Activated T-helper 1 cell treated with anti-CD3 and anti-CD28 coated beads, Interleukin-2, amount 50 U/mL, for 16 hours (primary cell): ENCODE measurements at places on chromosomes 6 and 20.

GRCh38 chr20:17431621-17432364 is 99.4 kb downstream of the BFSP1 start:
- DNase-seq: no peak

- DNase-seq: no peak
These were observed 22.8 kb downstream of the OR2J3 start for GRCh38 chr6:29130644-29131043.

DNA sequence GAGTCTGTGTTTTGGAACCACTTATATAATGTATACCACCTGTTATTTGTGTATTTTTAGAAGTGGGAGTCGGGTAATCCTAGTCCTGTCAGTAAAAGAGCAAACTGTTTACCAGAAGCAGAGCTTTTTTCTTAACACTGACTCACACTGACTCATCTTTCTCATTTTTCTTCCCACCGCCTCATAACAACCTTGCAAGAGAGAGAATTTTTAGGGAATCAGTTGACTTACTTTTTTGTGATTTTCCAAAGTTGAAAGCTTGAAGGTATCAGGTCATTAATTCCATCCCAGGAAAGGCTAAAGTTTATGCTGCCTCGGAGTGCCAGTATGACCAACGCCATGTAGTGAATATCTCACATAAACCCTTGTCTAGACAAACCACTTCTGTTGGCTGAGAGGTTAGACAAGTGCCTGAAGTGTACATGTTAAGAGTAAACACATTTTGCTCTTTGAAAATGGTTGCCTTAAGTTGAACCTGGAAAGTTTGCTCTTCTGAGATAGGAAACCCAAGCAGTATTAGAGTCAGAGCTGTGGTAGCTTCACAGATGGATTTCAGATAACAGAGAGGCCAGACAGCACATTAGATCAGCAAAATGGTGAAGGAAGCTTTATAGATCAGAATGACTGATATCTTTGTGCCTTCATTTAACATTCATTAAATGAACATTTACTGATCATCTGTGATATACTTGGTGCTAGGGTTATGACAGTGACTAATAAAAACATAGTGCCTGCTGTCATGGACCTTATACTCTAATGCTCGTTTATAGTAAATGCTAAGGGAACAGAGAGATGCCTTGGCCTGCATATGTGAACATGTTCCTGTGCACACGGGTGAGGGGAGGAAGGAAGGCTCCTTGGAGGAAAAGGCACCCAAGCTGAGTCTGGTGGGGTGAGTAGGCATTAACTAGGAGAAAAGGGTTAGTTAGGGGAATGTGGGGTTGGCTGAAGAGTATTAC is 29.1 kb upstream of the PKIG start:
- no peak for DNase-seq

DNA sequence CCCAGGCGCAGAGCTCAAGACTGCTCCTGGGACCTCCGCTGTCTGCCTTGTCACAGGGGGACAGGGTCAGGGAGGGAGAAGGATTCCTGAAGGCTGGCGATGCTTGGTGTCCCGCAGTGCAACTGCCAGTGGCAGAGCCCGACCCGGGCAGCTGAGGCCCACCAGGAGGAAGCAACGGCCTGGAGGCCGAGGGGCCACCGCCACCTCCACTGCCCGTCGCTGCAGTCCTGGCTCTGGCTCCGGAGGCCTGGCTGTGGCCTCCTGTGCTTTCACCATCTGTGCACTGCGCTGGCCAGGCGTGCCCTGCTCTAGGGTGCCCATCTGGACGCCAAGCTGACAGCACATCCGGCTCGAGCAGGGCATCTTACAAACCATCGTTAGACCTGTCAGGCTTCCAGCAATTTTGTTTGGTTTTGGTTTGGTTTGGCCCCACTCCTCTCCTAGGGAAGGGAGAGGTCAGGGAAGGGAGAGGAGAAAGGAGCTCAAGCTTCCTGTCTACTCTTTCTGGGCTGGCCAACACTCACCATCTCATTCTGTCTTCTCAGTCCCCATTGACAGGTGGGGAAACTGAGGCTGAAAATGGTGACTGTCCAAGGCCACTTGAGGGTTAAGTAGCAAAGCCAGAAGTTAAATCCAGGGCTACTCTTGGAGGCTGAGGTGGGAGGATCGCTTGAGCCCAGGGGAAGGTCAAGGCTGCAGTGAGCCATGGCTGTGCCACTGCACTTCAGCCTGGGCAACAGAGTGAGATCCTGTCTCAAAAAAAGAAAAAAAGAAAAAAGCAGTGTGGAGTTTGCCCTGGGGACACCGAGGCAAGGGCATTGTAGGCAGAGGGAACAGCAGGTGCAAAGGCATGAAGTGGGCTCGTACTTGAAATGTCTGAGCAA is 37.7 kb upstream of the NOL4L start:
- DNase-seq: no peak

GRCh38 chr20:19692685-19693119 is 65.4 kb upstream of the RIN2 start:
- peak; percentile 2 for DNase-seq

DNA sequence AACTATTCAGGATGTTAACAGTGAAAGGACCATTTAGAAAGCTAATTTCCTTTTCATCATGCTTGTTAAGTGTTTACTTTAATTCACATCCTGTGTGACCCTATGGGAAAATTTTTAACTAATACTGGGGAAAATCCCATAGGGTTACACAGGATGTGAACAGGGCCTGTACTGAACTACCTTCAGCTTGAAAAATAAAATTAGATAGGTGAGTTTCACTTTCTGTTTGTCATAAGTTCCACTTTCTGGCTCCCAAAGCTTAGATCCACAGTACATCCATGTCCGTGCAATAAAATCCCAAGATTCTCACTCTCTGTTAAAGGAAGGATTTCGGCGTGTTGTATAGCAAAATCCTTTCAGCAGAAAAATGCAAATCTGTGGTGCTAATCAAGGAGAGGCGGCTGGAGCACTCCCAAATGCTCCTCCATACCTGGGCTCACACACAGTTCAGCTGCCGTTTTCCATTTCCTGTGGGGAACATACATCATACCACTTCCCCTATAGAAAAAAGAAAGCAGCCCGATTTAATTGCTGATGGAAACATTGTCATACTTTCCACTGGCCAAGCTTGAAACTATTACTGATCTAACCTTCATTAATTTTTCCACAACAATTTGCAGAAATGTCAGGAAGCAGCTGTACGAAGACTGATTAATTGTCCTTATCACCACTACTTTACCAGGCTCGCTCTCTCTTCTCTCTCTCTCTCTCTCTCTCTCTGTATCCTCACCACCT is 125.2 kb downstream of the HIVEP2 start:
- no peak for DNase-seq

DNA sequence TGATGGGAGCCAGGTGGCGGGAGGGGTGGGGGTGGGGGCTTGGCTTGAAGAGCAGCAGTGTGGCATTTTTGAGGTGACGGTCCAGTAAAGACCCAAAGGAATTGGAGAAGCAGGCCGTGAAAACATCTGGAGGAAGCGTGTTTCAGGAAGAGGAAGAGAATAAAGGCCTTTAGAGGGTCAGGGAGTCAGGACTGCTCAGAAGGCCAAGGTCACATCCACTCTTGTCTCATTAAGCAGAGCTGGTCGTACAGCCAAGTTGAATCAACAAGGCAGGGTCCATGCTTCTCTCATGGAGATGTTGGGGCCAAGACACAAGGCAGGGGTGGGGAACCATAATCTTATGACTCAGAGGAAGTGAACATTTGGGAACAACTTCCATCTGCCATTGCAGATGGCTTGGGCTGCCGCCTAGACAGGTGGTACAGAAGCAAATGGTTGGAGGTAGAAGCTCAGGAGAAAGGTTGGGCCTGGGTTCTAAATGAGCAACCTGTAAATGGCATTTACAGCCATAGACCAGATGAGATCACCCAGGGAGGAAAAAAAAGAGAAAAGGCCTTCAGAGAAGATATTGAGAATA is 179.6 kb downstream of the TTLL2 start:
- DNase-seq: no peak

DNA sequence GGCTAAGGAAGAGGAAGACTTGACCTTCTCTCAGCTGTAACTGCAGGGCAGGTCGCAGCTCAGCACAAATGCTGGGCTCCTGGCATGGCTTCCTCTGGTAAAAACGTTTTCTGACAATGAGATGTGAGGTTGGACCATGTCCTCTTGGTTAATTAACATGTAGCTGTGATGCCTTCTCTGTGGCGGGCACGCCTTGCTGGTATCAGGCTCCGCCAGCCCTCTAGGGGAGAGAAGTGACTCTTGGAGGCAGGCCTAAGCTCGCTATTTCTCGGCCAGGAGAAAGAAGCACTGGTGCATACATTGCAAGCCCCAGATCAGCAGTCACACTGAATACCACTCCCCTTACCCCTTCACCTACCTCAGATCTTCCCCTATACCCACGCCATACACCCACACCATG is 65.0 kb downstream of the QRSL1 start:
- DNase-seq: no peak

DNA sequence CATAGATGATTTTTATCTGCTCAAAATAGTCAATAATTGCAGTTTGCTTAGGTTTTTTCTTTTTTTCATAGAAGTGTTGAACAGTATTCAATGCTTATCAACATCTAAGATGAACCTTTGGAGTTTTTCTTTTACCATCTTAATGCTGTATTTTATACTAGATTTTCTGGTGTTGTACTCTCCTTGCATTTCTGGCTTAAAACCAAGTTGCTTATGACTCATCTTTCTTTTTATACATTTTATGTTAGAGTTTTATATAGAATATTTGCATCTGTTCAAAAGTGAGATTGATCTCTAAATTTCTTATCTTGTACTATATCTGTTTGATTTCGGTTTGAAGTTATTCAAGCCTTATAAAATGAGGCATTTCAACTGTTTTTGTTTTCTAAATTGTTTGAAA is 232.5 kb downstream of the RFPL4B start:
- DNase-seq: no peak

DNA sequence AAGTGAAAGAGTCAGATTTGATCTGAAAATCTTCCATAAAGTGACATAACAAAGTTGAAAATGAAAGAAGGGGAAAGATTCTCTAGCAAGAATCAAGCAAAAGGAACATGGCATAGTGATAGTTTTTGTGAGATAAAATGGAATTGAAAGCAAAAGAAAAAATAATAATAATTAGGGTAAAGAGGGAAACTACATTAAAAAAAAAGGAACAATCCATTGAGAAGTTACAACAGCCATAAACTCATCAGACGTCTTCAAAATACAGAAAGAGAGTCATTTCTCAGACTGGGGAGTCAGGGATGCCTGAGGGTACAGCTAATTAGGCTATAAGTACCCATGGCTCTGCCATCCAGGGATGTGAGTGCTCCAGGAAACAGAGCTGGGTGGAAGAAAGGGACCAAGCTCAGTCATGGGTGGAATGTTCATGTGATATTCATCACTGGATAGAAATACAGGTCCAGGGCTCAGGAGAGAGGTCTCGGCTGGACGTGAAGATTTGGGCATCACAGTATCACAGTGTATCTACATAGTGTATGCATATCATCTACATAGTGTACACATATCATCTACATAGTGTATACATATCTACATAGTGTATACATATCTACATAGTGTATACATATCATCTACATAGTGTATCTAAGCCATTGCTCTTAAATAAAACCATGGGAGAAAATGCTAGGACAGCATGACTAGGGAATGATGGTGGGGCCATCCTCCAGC is 29.4 kb downstream of the DUSP22 start:
- DNase-seq: no peak

- DNase-seq: no peak
These were observed 101.6 kb downstream of the DLL1 start for GRCh38 chr6:170189236-170189635.

DNA sequence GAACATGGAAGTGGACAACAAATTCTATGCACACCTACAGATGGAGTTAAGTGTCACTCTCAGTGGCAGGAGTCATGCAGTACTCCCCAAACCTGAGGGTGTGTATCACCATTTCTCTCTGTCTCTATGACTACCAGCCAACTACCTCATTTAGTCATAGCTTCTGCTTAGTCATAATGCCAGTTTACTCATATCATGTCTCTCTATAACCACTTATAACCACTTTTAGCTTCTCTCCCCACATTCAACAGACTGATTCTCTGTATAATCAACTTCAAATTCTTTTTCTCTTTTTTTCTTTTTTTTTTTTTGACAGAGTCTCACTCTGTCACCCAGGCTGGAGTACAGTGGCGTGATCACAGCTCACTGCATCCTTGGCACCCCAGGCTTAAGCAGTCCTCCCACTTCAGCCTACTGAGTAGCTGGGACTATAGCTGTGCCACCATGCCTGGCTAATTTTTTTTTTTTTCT is 13.8 kb upstream of the GTF3C6 start:
- DNase-seq: no peak

- peak; percentile 72 for DNase-seq
These were observed 12.5 kb downstream of the PRDM1 start for GRCh38 chr6:106098383-106099234.

GRCh38 chr20:15333170-15333569 is 995.8 kb upstream of the FLRT3 start:
- DNase-seq: no peak

GRCh38 chr20:56974499-56975250 is 291.8 kb downstream of the BMP7 start:
- DNase-seq: no peak

DNA sequence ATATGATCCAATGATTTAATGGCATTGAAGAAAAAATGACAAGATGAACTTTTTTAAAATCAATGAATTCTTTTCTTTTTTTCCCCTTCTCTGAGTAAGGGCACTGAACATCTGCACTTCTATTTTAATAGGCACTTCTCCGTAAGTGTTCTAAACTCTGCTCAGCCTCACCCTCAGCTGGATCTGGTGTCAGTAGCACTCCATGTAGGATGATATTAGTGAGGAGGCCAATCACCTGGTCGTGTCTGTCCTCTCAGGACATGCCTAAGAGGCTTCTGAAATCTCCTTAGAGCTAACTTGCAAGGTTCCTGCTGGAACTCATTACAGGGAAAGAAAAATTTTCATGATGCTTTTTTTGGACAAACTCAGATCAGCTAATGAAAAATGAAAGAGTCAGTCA is 148.6 kb upstream of the MLIP start:
- DNase-seq: no peak

DNA sequence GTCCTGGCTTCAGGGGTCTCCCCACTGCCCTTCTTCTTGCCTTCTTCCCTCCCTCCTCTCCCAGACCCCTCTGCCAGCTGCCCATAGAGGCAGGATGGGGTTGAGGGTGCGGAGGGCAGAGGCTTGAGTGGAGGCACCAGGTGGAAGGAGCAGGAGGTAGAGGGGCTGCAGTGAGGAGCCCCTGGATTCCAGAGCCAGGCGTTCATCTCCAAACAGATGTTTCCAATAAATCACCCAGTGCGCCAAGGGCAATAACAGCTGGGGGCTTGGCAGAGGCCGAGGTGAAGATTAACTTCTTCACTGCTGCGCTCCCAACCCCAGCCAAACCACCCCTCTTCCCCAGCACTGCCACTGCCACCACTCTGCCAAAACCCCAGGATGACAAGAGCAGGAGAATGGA is 10.7 kb downstream of the MDFI start:
- DNase-seq: no peak

DNA sequence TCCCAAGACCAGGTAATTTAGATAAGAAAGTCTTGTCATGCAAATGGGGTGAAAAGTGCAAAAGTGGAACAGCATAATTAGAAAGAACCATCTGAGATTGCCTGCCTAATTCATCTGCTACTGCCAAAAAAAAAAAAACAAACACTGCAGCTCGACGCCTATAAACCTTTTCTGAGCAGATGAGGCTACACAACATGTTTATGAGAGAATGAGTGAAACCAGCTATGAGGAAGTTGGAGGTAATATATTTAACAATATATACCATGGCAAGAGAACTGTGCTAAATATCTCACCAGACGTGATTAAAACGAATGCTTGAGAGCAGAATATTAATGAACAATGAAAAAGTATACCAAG is 50.0 kb downstream of the LAMA4 start:
- DNase-seq: no peak
